Natural killer cell (primary cell): ENCODE measurements at places on chromosomes 13 and 19. TPM values are rescaled to one million over a fixed set of nuclear protein-coding genes. Genes with fewer than 3 reads are reported as not detected.

GRCh38 chr19:29678484-29679106, 13.3 kb downstream of the PLEKHF1 start:
- H3K36me3 ChIP-seq, result peaks cover 46% of the 10 kb centered on the region
- no peak for DNase-seq
- H3K27ac ChIP-seq, result peak overlapping the region; percentile 7
- peaks cover 97% of the 10 kb centered on the region for H3K4me1 ChIP-seq

- no peak overlapping the region for H3K27ac ChIP-seq
- DNase-seq, result no peak
- no peak overlapping the region for H3K4me3 ChIP-seq
These were observed 134.7 kb downstream of the KCNRG start for GRCh38 chr13:50149932-50150331.

- DNase-seq, result no peak
- H3K27me3 ChIP-seq, result peaks cover 2% of the 10 kb centered on the region
- no peaks in the 10 kb centered on the region for H3K36me3 ChIP-seq
- H3K27ac ChIP-seq, result no peak overlapping the region
- H3K4me1 ChIP-seq, result no peaks in the 10 kb centered on the region
These were observed 39.4 kb upstream of the MEDAG start for GRCh38 chr13:30866677-30867076.

DNA sequence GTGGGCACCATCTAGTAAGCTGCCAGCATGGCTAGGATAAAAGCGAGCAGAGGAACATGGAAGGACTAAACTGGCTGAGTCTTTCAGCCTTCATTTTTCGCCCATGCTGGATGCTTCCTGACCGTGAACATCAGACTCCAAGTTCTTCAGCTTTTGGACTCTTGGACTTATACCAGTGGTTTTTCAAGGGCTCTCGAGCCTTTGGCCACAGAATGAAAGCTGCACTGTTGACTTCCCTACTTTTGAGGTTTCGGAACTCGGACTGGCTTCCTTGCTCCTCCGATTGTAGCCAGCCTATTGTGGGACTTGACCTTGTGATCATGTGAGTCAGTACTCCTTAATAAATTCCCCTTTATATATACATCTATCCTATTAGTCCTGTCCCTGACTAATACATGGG, 785.1 kb upstream of the SLITRK6 start:
- H3K27ac ChIP-seq, result no peak overlapping the region
- H3K4me1 ChIP-seq, result no peaks in the 10 kb centered on the region
- DNase-seq, result no peak

DNA sequence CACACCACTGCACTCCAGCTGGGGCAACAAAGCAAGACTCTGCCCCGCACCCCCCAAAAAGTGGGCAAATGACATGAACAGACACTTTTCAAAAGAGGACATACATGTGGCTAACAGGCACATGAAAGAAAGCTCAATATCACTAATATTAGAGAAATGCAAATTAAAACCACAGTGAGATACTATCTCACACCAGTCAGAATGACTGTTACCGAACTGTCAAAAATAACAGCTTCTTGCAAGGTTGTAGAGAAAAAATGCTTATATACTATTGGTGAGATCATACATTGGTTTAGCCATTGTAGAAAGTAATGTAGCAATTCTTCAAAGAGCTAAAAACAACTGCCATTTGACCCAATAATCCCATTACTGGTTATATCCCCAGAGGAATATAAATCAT, 99.5 kb upstream of the SPATA13 start:
- H3K36me3 ChIP-seq, result no peaks in the 10 kb centered on the region
- H3K4me1 ChIP-seq, result no peaks in the 10 kb centered on the region
- DNase-seq, result no peak
- H3K27me3 ChIP-seq, result no peaks in the 10 kb centered on the region

DNA sequence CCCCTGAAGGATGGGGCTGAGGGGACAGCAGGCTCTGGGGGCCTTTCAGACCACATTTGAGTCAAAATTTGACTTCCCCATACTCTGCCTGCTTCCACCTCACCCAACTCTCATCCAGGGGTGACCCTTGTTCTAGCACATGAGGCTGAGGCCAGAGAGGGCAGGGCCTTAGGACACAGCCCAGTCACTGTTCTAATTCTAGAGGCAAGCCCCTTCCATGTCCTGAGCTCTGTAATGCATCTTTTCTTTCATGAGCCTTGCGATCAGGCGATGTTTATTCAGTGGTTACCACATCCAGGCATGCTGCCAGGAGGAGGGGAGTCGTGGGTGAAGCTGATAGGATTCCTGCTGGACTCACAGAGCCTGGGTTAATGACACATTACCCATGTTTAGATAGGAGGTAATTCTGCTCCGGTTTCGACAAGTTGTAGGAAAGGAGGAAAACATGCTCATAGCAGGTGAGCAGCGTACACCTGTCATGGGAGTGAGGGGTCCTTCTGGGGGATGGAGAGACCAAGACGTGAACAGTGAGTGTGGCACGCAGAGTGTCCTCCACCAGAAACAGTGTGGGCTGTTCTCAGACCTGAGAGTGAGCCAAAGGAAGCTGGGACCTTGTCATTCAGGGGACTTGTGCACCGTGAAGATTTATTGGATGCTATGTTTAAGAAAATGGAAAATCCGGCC, 9.3 kb downstream of the RPS9 start:
- DNase-seq, result peak; percentile 65
- no peaks in the 10 kb centered on the region for H3K27me3 ChIP-seq
- H3K4me1 ChIP-seq, result peaks cover 64% of the 10 kb centered on the region
- peak overlapping the region; percentile 77 for H3K27ac ChIP-seq
- peaks cover 37% of the 10 kb centered on the region for H3K36me3 ChIP-seq

GRCh38 chr13:91357613-91358386, 10.3 kb downstream of the MIR17HG start:
- H3K27ac ChIP-seq, result no peak overlapping the region
- peaks cover 18% of the 10 kb centered on the region for H3K36me3 ChIP-seq
- no peaks in the 10 kb centered on the region for H3K27me3 ChIP-seq
- no peak for DNase-seq
- H3K4me3 ChIP-seq, result no peak overlapping the region
- no peaks in the 10 kb centered on the region for H3K4me1 ChIP-seq

DNA sequence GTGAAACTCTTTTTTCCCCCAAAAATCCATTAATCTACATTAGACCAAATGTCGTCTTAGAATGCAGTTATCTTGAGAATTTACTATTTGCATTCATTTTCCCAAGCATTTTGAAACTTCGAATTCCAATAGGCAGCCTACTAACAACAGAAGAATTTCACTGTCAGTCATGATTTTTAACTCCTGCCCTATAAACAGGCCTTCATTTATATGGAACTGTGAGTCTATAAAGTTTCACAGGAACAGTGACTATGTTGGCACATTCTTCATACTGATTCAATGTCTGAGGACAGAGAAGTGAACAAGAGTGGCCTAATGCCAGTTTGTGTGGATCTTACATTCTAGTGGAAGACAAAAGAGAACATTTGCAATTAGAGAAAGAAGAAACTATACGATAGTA, 198.0 kb downstream of the PCDH17 start:
- H3K27ac ChIP-seq, result no peak overlapping the region
- no peak for DNase-seq
- H3K4me3 ChIP-seq, result no peak overlapping the region
- no peaks in the 10 kb centered on the region for H3K27me3 ChIP-seq
- no peaks in the 10 kb centered on the region for H3K4me1 ChIP-seq
- no peaks in the 10 kb centered on the region for H3K36me3 ChIP-seq

GRCh38 chr13:41490371-41491015, 33.1 kb downstream of the RGCC start:
- no peaks in the 10 kb centered on the region for H3K27me3 ChIP-seq
- H3K36me3 ChIP-seq, result no peaks in the 10 kb centered on the region
- H3K4me1 ChIP-seq, result peaks cover 23% of the 10 kb centered on the region
- DNase-seq, result no peak
- no peak overlapping the region for H3K27ac ChIP-seq
- H3K4me3 ChIP-seq, result no peak overlapping the region

GRCh38 chr13:67772807-67773453, 542.8 kb upstream of the PCDH9 start:
- H3K27ac ChIP-seq, result no peak overlapping the region
- no peaks in the 10 kb centered on the region for H3K4me1 ChIP-seq
- no peak for DNase-seq

FDX2 gene
- total RNA-seq, result 4.0 TPM

PNMA8A gene
- total RNA-seq, result not detected

ZNF737 gene
- total RNA-seq, result 10.1 TPM

ZNF580 gene
- total RNA-seq, result 46.0 TPM
